ENCODE measurements at places on chromosomes 5 and 9.

DNA sequence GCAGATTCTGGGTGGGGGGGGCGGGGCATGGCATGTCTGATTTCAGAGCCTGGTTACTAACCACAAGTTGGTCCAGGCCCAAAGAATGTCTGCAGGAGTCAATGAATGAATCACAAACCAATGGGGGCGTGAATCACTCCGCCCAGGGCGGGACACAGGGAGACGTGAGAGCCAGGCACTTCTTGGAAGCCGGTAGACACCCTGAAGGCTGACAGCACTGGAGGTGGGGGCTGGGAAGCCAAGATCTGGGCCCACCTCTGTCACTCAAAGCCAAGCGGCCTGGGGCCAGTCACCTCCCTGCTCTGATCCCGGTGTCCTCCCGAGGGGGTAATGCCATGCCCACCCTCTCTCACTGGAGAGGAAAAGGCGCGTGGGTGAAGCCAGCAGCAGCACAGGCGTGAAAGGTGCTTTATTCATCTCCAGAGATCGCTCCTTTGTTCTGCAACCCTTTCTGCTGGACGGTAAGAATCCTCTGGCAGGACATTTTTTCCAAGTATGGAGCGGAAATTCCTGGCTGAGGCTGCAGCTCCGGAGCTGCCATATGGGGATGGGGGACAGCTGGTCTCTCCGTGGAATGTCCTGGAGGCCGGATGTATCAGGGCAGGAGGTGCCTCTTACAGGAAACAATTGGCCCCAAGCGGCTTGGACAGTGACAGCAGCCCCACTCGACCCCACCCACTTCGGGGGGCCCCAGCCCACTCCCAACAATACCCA is 85.0 kb downstream of the STK10 start:
- peak; percentile 99 for DNase-seq

DNA sequence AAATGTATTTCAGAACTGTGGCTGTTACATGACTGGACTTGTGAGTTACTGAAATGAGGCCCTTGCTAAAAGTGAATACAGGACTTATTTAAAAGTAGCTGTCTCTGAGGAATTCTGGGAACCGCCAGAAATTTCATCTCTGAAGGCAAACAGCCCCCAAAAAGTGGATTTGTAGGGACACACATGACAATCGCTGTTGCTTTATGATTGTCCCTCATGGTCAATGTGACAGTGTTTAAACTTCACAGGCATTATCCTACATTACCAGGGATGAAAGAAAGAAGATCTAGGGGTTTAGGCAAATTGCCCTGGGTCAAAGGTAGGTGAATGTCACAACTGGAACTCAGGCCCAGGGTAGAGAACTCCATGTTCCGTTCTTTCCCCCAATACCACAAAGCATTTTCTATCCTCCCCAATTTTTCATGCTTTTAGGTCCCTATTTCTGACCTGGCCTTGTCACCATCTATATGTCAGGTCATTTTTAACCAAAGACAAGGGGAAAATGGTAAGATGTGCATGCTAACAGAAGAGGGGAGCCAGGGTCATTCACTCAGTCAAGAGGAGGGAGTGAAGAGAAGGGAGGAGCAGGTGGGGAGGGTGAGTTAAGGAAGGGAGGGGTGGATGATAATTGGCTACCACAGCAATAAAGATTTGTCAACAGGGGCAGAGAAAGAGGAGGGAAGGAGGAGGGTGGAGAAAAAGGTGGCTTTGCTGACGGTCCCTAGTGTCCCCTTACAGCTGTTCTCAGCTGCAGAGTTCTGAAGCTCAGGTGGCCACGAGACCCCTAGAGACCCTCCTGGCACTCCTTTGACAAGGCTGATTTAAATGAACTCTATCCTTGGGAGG is 57.8 kb upstream of the GLRX start:
- DNase-seq: no peak

- DNase-seq: no peak
Measured at GRCh38 chr5:105821800-105822199, 1848.9 kb downstream of the EFNA5 start.

- peak; percentile 92 for DNase-seq
Measured at GRCh38 chr5:40223884-40224402, 455.8 kb upstream of the PTGER4 start.

DNA sequence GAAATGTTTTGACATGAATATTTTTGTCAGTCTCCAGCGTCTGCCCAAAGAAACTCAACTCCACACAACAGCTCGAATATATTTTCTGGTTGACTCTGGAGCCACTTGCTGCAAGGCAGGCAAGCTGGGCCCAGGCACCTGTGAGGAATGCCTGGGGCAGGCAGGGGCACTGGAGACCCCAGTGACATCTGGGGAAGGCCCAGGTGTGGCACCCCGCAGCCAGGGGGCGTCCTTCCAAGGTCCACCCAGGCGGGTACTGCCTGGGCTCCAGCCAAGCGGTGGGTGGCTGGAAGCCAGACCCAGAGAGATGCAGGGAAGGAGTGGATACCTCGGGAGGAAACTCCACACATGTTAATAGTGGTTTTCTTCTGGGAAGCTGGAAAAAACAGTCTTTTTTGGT is 125.9 kb downstream of the PHF2 start:
- DNase-seq: no peak

- DNase-seq: peak; percentile 69
Measured at GRCh38 chr5:168219515-168220410, 71.7 kb upstream of the WWC1 start.

DNA sequence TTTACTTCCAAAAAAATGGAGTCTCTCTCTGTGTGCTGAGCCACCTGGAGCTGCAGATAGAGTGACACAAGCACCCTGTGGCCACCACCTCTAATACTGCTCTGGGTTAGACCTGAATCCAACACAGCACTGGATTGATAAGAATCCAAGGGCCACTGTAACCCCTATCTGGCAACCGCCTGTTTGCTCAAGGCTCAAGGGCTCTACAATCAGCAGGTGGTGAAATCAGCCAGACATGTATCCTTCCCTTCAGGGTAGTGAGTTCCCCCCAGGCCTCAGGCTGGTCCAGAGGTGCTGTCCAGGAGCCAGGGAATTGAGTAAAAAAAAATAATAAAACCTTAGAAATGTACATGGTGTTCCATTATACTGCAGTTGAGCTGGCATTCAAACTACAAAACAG is 509.0 kb downstream of the KIF4B start:
- DNase-seq: no peak

DNA sequence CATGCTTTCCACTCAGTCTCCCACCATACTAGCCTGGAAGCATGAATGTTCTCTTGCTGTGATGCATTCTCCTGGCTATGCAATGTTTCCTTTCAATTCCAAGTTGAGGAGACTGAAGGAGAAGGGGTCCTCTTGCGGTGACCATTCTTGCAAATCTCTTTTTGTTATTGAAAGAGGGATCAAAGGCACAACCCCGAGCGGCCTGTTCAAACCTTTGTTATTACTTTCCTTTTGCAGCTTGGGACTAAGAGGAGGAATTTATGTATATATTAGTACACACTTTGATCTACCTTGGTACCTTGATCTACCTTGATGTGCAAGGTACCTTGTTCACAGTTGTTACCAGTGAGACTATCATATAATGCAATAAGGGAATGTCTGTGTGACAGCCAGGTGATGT is 147.3 kb downstream of the KCTD16 start:
- DNase-seq: no peak

DNA sequence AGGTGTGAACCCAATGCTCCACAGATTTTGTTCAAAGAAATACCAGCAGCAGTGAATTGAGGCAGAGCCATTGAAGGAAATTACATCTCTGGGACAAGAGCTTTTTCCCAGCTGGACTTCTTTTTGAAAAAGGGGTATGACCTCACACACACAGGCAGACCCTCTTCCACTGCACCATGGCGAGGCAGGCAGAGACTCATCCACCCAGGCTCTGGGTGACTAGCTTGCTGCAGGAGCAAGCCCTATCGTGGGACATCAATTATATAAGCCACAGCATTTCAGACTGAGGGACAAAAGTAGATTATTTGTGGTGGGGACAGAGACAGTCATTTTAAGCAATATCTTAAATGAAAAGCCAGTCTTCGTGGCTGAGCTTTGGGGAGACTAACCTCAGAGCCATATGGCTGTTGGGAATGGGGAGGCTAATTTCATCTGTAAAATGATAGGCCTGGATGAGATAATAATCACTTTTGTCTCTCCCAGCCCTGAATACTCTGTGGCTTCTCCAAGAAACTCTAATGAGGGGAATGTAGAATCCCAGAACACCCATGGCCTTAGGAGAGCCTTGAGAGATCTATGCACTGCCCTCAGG is 113.1 kb upstream of the TNC start:
- no peak for DNase-seq

DNA sequence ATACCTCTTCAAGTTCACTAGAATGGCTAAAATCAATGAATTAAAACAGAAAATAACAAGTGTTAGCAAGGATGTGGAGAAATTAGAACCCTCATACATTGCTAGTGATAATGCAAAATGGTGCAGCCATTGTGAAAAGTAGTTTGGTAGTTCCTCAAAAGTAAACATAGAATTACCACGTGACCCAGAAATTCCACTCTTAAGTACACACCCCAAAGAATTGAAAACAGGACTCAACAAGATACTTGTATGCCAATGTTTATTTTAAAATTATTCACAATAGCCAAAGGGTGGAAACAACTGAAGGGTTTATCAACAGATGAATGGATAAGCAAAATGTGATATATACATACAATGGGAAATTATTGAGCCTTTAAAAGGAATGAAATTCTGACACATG is 70.3 kb downstream of the BARX1 start:
- no peak for DNase-seq

DNA sequence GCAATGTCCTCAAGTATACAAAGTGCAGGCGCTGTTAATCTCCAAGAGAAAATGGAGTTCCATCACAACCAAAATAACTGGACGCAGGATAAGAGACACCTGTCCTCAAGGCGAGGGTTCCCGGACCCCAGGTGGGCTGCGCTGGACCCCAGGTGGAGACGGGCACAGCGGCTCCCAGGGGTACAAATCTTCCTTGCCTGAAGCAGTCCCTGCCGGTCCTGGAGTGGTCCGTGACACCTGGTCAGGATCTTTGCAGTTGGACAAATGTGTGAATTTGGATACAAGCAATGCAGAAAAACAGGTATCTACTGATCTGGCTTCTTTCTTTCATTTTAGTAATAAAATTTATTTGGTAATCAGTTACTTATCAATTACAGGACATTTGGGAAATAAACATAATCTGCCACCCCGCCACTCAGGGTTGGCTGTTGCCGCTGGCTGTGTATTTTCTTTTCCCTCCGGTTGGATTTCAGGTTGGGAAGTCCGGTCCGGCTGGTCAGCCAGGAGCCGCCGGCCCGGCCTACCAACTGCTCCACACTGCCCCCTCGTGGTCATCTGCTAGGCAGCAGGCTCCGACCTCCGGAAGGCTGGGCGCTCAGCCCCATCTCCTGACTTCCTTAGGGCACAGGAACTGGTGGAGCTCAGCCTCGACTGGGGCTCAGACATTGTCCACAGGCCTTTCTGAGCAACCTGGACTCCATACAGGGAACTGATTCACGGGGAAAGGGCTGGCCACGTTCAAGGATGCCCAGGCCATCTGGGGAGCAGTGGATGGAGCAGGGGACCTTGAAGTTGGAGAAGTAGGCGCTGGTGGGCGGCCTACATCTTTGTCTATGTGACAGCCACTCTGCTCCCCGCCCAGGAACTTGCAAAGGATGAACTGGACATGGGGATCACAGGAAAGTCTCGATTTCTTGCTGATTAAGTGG is 43.4 kb downstream of the NXNL2 start:
- DNase-seq: peak; percentile 65

DNA sequence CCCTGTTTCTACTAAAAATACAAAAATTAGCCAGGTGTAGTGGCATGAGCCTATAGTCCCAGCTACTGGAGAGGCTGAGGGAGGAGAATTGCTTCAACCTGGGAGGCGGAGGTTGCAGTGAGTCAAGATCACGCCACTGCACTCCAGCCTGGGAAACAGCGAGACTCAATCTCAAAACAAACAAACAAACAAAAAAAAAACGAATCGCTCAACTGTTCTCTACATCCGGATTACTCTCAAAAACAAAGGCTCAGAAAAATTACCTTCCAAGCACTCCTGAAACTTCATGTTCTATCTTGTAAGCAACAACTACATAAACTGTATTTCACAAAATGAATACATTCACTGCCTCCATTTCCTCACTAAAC is 14.0 kb downstream of the UBAP2 start:
- no peak for DNase-seq

- no peak for DNase-seq
Measured at GRCh38 chr9:136525841-136526499, 19.9 kb downstream of the NOTCH1 start.

DNA sequence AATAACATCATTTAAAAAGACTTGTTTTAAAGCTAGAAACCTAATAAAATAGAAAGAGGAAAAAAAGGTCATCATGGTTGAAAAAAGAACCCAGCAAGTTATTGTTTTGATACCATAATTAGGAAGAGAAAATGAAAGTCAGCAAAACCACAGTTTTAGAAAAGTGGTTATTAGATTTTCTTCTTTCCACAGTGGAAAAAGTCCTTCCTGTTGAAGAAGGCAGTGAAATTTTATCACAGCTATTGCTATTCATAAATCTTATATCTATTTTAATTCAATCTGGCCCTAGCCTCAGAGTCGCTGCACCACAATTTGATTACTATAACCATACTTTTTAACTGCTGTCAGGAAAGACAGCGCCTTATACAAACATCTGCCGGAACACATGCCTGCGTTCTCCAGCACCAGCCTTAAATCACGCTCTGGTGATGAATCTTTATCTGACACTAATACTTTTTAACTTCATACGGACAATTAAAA is 60.3 kb downstream of the MAPKAP1 start:
- no peak for DNase-seq

- no peak for DNase-seq
Measured at GRCh38 chr5:133364936-133365707, 247.2 kb downstream of the FSTL4 start.

DNA sequence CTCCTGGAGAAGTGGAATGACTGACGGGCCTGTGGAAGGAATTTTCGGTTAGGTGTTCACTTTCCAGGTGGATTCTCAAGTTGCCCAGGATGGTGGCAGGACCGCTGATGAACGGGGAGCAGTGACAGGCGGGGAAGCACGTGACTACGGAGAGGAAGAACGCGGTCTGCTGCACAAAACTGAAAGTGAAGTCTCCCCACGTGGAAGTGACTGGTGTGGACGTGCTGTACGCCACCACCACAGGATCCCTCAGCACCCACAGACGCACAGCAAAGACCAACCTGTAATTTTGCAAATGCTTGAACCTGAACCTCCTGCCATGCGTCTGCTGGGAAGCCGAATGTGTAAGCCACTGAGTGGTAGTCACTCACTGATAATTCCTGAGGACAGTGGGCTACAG is 51.4 kb downstream of the RNF130 start:
- DNase-seq: no peak

GRCh38 chr5:142432961-142433360 is 108.1 kb upstream of the SPRY4 start:
- DNase-seq: no peak

DNA sequence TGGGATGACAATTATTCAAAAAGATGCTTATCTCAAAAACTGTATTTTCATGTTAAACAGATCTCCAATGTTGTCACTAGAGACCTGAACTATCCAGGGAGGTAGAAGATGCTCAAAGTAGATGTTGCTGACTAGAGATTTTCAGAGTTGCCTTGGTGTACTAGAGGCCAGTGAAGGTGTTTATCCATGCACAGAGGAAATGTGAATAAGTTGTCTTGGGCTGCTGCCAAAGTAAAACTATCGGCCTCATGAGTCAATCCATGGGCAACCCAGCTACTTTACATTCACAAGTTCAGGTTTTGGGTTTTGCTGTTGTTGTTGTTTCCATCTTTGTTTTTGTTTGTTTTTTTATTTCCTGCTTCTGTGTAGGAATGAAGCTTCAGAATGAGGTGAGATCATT is 141.1 kb upstream of the RANBP3L start:
- DNase-seq: peak; percentile 52
